ENCODE measurements at places on chromosomes 1 and 21.

GRCh38 chr21:45536301-45537081 lies 5.7 kb downstream of the SLC19A1 start:
- no peak for DNase-seq

DNA sequence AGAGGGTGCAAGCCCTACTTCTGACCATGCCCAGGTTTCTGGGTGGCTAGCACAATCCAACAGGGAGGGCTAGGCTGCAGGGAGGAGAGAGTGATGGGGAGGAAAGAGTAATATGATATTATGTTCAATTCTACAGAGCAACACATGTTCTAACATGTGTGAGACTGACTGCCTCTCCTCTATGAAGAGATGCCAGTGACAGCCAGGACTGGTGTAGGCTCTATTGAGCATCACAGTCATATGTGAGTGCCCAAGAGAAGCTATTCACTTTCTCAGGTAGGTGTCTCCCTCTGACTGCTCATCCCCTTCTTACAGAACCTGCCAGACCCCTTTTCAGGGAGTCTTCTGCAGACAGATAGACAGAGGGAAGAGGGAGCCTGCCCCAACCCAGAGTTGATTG lies 446.1 kb downstream of the SIPA1L2 start:
- no peak for DNase-seq

DNA sequence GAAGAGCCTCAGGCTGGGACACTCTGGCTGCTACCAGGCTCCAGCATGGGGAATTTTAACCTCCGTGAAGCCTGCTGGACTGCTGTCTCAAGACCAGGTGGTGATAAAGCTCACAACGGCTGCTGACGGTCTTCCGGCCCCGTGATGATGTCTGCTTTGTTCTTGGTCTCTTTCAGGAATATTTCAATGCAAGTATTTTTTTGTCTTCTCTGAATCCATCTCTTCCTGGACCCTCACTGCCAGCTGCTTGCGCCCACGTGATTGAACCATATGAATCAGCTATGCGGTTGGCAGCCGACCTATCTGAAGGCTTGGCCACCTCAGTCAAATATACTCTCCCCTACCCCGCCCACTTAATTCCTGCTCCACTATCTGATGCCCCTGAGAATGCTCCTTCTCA lies 14.6 kb upstream of the SLC6A17 start:
- DNase-seq, result no peak

DNA sequence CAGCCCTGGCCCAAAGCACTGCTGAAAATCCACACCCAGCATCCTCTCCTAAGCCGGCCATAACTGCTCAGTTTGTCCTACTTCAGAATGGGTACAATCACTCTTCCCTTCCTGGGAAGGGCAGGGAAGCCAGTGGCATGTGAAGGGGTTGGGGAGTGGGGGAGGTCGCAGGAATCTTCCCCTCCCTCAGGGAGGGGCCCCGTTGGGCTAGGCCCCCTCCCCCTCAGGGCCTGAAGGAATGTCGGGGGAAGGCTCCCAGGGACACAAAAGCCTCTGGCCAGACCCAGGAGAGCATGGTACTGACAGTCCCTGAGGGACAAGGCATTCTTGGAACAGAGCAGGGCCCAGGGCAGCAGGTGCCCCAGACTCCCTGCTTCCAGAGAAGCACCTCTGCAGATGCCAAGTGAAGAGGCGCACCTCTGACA lies 1.2 kb downstream of the ELOVL1 start:
- DNase-seq, result no peak

DNA sequence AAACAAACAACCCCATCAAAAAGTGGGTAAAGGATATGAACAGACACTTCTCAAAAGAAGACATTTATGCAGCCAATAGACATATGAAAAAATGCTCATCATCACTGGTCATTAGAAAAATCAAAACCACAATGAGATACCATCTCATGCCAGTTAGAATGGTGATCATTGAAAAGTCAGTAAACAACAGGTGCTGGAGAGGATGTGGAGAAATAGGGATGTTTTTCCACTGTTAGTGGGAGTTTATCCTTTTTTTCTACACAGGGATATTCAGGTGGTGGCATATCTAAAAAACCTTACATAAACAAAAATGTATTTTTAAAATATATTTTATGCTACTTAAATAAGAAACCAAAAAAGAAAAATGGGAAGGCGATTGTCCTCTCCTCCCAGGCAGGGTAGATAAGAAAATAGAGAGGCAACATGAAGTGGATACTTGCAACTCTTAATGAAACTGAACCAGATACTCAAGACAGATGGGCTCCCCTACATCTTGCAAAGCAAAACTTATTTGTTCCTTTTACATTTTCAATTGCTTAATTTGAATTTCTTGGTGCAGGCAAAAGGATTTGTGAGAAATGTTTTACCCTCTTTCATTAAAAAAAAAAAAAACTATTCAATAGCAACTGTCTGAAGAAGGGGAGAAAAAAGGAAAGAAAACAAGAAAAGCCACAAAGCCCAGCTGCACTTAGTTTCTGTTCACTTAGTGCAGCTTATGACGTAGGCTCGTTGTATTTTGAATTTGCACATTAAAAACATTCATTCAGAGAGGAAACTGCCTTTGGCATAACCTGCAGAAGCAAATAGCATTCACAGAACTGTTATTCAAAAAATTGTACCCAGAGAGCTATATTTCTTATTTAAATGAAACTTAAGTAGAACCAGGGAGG lies 36.9 kb upstream of the RGS1 start:
- DNase-seq, result no peak

GRCh38 chr1:243841507-243841906 lies 8.5 kb downstream of the AKT3 start:
- no peak for DNase-seq

- DNase-seq, result no peak
These were observed 583 bp upstream of the RNF223 start for GRCh38 chr1:1074631-1075147.

DNA sequence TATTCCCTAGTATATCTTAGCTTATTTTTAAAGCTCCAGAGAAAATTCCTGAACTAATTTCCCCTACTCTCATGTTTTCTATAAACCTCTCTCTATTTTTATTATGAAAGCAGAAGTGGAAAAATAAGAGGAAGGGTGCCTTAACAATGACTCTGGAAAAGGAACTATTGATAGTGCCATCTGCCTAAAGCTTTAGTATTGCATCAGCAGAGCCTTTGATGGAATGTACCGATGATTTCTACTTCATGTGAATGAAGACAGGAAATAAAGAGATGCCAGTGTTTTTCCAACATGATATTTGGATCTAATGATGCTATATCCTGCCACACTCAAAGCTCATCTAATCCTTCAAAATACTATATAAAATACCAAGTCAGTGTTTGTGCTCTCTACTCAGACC lies 35.1 kb downstream of the TNFSF18 start:
- no peak for DNase-seq

DNA sequence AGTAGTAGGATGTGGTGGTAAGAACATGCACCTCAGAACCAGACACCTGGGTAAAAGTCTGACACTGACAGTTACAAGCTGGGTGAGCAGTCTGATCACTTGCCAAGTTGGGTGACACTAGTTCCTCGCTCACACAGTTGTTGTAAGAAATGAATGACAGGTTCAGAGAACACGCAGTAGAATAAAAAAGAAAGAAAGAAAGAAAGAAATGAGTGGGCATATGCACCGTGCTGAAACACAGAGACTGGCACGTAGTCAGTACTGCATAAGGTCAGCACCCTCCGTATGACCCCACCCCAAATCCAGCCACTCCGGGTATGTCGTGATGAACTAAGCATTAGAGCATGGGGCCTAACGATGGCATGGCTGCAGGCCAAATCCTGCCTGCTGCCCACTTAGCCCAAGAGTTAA lies 90.6 kb downstream of the GLUL start:
- DNase-seq, result no peak

GRCh38 chr21:43835050-43835449 lies 30.0 kb upstream of the AGPAT3 start:
- no peak for DNase-seq

GRCh38 chr1:64033667-64034220 lies 169.7 kb upstream of the UBE2U start:
- DNase-seq, result no peak

DNA sequence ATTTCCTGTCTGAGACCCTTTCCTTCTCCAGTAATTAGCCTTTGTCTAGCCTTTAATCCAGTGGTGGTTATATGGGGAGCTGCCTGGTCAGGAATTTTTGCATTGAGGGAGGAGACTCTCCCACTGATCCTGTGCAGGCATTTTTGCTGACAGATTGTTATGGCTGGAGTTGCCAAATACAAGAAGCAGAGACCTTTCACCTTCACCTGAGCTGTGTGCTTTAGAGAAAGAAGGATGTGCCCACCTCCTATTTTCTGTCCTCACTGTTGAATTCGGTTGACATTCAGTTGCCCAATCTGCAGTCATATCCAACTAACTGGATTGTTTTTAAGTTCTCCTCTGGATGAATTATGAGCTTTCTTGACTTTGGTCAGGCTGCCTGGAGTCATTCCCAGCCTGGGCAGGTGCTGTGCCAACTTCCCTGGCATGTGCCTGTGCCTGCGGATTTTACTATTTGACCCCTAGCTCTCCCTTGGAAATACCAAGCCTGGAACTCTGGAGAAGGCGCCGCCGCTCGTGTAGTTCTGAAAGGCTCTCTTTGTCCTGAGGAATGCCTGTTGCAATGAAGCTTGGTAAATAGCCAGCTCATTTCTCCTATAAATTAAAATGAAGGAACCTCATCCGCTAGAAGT lies 143.9 kb downstream of the NOS1AP start:
- no peak for DNase-seq

DNA sequence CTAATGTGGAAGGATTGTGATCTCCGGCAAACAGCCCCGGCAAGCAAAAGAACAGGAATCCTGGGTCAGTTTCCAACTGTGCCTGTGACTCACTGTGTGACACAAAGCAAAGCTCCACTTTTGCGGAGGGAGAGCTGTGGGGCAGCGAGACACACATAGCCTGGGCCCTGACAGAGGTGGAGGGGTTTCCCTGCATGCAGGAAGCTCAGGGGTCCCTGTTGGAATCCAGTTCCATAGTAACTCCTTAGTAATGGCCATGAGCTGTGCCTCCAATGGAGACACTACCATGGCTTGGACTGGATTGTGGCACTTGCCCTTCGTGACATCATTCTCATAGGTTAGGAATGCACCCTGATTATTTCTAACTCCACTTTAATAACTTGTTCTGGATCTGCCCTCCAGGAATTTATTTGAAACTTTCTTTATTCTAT lies 47.0 kb upstream of the ATF3 start:
- DNase-seq, result no peak

DNA sequence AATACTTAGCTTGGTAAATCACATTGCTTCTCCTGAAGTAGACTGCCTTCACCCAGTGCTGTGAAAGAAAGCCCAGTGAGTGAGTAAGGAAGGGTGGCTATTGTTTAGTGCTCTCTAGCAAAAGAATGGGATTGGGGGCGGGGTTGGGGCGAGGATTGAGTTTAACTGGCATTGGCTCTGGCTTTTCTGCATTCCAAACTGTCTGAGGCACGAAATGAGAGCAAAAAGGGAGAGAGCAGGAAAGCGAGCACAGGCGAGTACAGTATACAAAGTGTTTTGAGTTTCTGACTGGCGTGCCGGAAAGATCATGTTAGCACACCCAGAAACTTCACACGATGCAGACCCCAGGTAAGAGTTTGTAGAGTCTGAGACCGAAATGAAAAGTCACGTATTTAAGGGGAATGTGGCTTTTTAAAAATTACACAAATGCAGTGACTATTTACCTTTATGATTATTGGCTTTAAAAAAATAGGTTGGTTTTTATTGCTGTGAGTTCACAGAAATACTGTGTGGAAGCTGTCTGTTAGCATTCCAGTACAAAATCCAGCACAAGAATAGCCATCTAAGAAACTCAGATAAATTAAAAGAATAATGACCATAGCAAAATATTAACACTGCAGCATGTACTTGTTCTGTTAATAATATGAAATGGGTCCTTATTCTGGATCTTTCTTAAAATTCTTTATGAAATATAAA lies 155.4 kb downstream of the CLEC20A start:
- DNase-seq, result no peak

- DNase-seq, result no peak
These were observed 11.1 kb downstream of the DIPK1A start for GRCh38 chr1:92949937-92950817.

- DNase-seq, result no peak
These were observed 5.2 kb upstream of the INPP5B start for GRCh38 chr1:37951783-37952624.

GRCh38 chr1:234533975-234534876 lies 55.2 kb upstream of the TARBP1 start:
- DNase-seq, result no peak

DNA sequence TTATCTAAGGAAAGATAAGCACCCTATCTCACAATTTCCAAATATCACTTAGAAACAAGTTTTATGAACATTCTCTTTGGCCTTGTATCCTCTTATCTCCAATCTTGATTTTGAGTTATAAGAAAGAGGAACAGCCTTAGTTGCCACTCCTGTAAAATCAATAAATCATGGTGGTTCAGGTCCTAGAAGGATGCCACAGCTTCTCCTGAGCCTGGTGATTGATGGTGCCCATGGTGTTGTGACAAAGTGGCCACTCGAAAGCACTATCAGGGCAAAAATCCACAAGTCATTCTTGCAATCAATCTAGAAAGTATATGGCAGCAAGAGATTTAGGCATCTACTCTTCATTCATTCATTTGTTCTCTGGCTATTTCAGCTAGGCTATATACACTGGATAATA lies 27.8 kb downstream of the GBP6 start:
- DNase-seq, result no peak

DNA sequence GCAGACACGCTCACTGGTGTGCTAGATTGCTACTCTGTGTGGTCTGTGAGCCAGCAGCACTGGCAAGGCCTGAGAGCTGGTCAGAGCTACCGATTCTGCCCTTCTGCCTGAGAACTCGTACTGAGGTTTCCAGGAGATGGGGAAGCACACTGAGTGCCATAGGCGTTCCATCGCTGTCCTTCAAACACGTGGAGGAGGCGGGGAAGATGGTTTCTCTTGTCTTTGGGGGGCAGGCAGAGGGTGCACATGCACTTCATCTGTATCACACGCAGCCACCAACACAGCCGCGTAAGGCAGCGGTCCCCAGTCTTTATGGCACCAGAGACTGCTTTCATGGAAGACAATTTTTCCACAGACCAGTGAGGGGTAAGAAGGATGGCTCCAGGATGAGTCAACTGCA lies 23.8 kb upstream of the MX1 start:
- no peak for DNase-seq

- DNase-seq, result no peak
These were observed 87.0 kb downstream of the VWA5B1 start for GRCh38 chr1:20377516-20378270.

GRCh38 chr1:29123053-29123886 lies 433 bp downstream of the TMEM200B start:
- DNase-seq, result no peak

DNA sequence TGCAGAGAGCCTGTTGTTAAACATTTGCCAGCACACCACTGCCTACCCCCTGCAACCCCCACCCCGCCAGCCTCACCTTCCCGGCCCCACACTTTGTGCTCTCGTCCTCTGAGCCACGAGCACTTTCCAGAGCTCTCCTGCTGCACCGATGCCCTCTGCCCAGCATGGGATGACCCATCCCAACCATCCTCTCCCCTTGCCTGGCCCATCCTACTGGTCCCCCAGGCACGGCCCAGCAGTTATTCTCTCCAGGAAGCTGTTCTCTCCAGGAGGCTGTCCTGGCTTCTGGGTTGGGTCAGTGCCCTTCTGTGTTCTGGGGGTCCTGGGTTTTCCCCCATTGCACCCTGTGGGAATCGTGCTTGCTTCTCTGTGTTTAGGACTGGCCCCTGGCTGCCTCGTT lies 60.1 kb upstream of the ABCG1 start:
- DNase-seq, result no peak

- no peak for DNase-seq
These were observed 49.8 kb downstream of the GIPC2 start for GRCh38 chr1:78095593-78095992.

All from cerebellar nuclear complex (tissue), 1 donor.